ENCODE measurements at places on chromosomes 3 and 15.

GRCh38 chr3:43180694-43181093, 74.8 kb upstream of the POMGNT2 start:
- no peak for DNase-seq

- no peak for DNase-seq
These were observed 3.3 kb downstream of the ADAM10 start for GRCh38 chr15:58746174-58746573.

GRCh38 chr3:123658118-123658851, 73.4 kb upstream of the HACD2 start:
- no peak for DNase-seq

DNA sequence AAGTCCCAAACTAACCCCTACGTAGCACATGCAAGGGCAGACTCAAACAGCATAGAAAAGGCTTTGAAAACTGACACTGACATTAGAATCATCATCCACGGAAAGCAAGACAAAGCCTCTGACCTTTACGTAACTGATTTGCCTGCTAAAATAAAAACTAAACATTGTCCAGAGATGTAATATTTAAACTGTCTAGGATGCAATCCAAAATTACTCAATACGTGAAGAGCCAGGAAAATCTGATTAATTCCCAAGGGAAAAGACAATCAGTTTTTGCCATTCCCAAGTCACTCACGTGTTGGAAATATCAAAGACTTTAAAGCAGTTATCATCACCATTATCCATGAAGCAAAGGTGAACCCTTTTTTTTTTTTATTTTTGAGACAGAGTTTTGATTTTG, 13.3 kb upstream of the IQCF1 start:
- no peak for DNase-seq

DNA sequence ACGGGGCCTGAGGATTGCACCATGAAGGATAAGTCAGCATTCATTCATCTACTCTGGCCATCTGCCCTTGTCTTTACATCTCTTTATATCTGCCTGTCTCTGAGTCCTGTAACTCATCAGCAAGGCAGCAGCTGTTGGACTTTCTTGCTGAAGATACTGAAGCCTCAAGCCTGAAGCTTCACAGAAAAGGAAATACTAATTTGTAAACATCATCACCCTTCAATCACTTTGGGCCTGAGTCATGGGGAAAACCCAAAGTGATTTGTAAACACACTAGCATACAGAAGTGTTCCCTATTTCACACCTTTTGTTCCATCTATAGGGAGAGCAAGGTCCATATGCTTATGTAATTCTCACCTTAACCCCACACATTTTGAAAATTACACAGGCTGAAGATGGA, 928.2 kb downstream of the EPHA3 start:
- DNase-seq = peak; percentile 62

GRCh38 chr15:82177291-82178010, 85.1 kb downstream of the EFL1 start:
- DNase-seq = no peak

GRCh38 chr3:120471643-120472042, 20.9 kb upstream of the FSTL1 start:
- DNase-seq = no peak

DNA sequence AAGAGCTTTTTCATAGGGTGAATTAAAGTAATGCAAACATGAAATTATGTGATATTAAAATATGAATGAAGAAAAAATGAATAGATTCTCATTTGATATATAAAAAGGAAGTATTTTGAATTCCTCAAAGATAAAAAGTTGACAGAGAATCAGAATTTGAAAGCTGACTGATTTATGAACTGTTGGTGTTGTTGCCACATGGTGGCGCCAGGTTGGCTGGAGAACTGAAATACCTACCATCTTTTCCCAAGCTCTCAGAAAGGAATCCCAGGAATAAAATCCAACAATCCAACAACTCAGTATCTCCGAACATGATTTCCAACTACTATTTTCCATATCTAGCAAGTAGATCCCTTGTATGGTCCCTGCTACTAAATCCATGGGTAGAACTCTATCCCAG, 3.1 kb downstream of the MYRIP start:
- DNase-seq = peak; percentile 13

GRCh38 chr3:35438101-35438500, 201.2 kb upstream of the ARPP21 start:
- no peak for DNase-seq

- no peak for DNase-seq
These were observed 113.2 kb downstream of the TCF12 start for GRCh38 chr15:57031605-57032004.

GRCh38 chr15:23002920-23003319, 22.8 kb upstream of the CYFIP1 start:
- DNase-seq = no peak

DNA sequence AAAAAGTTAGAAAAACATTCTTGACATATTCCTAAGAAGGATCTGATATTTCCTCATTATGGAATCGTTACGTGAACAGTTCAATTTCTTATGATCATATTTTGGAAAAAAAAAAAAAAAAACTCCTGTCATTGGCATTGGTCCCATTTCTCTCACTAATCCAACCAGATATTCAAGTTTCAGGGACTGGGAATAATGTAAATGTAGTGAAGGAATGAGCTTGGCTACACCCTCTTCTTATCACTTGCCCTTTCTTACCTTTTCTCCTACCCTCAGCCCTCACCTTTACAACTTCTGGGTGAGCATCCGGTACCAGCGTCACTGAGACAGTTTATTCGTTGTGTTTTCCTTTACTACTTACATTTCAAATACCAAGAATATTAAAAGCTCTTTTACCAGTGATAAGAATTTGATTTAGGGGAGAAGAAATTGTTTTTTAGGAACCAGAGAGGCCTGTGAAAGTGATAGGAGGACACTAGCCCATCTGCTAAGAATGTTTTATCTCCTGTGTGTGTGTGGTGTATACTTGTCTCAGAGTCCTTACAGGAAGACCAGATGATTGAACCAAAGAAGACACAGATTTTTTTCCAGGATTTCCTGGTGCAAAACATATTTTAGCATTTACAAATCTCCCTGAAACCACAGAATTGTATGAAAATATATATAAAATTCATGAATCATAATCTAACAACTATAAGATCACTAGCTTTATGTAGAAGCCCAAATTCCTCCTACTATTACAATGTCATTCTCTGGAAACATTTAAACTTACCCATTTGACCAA, 946.7 kb downstream of the ZPLD1 start:
- DNase-seq = no peak

Data from MM.1S (cell line).